IPS DF 19.7 (cell line): ENCODE measurements at places on chromosomes 4 and X.

DNA sequence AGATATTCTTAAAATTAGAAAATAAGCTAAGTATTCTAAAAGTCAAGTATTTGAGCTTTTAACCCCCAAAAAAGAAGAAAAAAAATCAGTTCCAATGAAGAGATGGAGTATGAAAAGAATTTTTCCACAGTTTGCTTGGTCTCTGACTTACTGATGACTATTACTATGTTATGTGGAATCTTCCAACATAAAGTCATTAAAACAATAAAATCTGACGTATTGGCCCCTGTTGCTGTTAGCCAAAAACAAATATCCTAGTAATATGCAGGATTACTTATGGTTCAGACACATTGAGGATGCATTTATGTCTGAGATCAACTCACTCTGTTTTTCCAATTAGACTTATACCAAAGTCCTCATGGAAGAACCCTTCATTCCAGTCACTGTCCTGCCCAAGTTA is 517.2 kb upstream of the ADGRL3 start:
- DNase-seq = no peak

- DNase-seq = no peak
Observed at GRCh38 chr4:142778430-142778829, 67.7 kb downstream of the INPP4B start.

DNA sequence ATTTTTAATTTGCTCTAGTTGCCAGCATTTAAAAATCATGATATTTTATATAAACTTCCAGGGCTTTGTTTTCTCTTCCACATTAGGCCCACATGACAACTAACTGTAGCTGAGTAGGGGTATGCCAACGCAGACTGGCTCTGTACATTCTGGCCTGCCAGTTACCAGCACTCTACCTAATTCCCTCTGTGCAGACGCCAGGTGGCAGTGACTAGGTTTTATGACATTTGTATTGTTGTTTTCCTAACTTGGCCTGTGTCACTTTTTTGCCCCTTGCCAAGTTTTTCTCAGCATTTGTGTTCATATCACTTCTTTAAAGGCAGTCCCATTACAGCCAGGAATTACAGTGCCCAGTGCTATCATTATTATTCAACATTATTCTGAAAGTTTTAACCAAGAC is 347.5 kb downstream of the NKX6-1 start:
- DNase-seq = no peak

DNA sequence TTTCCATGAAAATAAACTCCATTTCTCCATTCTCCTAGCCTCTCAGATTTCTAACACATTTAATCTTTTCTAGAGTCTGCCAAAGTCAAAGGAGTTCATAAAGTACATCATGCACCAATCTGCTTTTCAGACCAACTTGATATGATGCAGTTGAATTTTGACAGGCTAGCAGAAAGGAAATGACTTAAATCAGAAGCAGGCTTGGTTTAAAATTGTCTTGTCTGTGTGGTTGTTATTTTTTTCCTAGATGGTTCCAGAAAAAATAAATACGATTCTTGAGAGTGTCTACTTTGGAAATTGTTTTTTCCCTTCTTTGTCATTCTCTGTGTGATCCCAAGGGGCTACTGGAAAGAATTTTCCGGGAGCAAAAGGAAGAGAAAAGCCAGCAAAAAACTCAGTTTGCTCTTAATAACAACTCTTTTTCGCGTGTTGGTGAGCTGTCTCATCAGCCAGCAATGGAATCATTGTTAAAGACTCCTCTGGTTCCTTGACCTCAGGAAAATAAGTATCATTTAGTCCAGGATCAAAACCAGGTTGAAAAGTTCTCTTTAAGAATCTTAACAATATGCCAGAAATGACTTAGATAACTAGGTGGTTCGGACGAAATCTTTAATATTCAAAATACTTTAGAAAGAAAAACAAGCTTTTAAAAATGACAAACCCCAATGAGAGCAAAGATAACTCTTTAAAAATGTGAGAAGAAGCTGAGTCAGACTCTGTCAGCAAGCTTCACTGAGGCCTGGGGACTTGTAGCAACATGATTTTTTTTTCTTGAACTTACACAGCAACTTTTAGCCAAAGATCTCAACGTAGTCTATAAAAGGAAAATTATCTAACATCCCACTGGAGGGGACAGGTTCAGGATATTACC is 49.7 kb upstream of the GAB1 start:
- DNase-seq = no peak

DNA sequence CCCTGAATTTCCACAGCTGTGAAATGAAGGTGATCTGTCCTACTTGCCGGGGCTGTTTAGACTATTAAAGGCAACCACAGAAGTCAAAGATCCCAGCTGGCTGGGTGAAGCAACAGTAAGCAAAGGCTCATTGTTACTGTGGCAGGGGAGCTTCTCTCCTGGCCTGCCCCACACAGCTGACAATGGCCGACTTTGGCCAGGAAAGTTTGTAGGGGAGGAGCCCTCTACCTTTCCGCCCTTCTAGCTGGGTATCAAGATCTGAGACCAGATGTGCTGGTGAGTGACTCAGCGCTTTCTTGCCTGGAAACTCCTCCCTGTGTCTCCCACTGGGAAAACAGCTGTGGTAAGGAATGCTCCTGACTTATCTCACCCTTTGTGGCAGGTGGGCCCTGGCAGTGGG is 21.1 kb downstream of the RASSF6 start:
- DNase-seq = peak; percentile 56

DNA sequence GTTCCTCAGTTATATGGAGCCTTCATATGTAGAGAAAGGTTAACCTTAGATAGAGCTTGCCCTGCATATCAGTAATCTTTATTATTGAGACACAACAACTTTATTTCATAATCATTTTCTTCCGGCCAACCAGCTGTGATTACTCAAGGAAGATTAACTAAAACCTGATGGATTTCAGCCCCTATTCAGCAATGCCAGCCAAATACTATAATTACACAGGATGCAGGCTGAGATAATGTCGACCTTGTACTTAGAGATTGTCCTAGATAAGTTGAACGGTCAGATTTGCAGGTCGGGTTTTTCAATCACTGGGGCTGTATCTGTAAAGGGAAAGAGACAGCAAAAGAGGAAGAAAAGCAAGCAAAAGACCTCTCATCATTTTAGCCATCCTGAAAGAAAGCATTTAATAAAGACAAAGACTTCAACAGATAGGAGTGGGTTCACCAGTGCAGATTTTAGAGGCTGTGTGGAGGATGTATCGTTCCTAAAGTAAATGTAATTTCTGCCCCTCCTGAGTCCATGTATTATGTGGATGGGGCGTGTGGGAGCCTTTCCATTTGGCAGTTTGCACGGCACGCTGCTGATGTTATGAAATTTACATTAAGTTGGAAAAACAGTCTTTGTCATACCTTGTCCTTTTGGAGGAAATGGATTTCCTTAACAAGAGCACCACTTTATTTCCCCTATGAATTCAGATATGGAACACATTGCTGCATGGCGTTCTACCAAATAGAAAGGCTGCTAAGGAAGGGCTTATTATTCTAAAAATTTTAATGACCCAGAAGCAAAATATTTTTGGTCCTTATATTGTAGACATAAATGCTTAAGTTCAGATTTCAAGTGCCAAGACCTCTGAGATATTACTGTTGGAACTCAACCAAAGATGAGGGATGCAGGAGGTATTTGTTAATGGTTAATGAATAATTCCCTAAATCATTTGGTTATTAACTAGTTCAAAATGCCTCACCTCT is 496.7 kb downstream of the SPRY1 start:
- no peak for DNase-seq

DNA sequence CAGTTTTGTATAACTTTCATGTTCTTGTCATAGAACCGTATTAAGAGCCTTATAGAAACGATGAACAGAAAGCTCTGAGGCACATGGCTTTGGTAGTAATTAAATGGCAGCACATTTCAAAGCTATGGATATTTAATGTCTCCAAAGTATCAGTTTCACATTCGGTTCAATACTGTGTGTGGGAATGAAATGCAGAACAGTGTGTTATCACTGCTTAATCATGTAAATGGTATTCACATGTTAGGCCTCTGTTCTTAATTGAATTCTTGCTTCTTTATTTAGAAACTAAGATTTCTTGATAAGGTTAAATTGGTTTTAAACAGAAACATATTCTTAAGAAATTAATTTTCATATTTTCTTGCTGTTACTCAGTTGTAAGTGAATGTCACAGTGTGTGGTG is 701.0 kb upstream of the PITX2 start:
- DNase-seq = no peak

GRCh38 chrX:41377624-41378023 is 43.7 kb downstream of the DDX3X start:
- no peak for DNase-seq

- no peak for DNase-seq
Observed at GRCh38 chr4:153512952-153513500, 46.9 kb downstream of the TMEM131L start.

DNA sequence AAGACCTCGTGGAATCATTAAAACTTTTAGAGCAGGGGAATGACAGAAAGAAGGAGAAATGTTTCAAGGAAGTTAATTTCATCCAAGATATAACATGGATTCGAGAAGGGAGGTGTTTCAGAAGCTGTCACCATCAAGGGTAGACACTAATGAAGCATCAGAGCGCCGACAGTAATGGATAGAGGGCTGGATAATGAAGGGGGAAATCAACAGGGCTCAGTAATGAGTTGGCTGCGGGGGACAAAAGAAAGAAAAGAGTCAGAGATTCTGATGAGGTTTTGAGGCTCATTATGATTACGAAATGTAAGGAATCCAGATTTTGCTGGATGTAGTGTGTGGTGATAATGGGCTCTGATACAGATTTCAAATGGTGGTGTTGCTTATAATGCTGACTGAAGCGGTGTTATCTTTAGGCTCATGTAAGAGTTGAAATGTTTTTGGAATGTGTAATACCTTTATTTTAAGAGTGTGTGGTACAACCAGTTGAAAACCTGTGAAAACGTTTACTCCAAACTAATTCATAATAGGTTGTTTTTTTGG is 39.3 kb upstream of the TENM3 start:
- DNase-seq = no peak

- no peak for DNase-seq
Observed at GRCh38 chr4:111991163-111991562, 154.1 kb upstream of the FAM241A start.

- no peak for DNase-seq
Observed at GRCh38 chr4:81905971-81906370, 434.3 kb upstream of the RASGEF1B start.

DNA sequence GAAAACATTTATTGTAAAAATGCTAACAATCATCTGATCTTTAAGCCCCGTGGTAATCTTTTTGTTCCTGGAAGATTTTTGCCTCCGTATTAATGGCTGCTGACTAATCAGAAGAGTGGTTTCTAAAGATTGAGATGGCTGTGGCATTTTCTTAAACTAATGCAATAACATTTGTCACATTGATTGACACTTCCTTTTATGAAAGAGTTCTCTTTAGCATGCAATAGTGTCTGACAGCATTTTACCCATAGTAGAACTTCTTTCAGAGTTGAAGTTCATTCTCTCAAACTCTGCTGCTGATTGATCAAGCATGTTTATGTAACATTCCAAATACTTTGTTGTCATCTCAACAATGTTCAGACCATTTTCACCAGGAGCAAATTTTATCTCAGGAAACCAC is 26.8 kb upstream of the UGT2B4 start:
- no peak for DNase-seq

DNA sequence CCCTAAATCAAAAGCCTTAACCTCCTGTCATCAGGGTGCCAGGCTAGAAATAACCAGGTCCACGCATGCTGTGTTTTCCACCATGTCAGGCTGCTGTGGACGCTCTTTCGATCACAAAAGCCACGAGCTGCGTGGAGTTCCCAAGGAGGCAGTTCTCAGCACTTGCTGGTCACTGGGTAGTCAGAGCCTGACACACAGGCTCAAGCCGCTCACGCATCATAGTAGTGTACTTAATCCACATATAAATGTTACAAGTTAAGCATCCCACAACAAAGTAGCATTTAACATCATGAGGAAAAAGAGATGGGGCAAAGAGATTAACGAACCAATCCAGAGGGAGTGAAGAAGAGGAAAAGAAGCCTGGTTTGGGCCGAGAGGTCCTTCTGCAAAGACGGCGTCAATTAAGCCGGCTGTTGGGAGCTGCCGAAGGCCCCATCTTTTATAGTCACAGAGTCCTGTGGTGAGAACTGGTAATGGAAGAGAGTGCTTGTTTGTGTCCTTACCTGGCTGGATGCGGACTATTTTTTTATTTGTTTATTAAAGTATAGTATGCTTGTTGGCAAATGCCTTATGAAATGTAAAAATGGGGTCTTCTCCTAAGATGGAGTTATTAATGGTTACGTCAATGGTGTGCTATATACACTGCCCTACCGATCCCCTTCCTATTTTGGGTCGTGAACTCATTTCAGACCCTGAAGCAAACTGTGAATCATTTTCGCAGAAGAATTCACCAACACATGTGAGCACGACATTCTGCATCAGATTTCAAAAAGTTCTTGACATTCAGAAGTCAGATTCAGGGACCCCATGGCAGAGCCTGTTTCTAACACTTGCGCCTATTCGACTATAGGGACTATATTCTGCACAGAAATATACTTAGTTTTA is 675 bp downstream of the PRIMPOL start:
- no peak for DNase-seq

DNA sequence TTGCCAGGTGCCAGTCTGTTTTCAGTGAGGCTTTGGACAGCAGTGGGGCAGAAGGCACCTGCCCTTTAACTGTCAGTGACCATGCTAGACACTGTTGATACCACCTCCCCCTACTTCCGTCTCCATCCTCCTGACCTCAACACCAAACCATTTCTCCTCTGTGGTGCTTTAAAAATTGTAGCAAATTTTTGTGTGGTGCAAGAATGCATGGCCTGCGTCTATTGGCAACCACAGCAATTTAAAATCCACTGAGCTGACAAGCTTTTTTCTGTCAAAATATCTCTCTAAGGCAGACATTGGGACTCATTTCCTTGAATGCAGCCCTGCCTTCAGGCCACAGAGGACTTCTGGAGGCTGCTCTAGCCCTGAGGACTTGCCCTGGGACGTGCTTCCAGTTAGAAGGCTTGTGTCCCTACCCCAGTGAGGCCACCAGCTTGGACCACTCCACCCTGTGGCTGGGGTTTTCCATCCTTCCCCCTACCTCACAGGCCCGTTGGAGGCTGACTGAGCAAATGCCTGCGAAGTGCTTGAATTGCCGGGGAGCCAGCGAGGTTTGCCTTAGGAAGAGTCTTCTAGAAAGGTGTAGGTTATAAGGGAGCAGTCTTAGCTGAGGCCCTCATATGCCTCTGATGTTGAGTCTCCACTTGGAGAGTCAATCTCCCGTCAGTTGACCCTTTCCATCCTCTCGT is 6.9 kb downstream of the PRRG3 start:
- DNase-seq = no peak

GRCh38 chrX:47649781-47650163 is 591 bp downstream of the ELK1 start:
- no peak for DNase-seq

GRCh38 chr4:159685340-159686092 is 582.6 kb downstream of the RAPGEF2 start:
- DNase-seq = no peak
